ENCODE measurements at places on chromosomes 16 and 17.
A peak's percentile ranks its signal among the peaks of the same experiment; 100 is the strongest.

- no peak for DNase-seq
These were observed 18.4 kb downstream of the NPIPA1 start for GRCh38 chr16:14955546-14956231.

- no peak for DNase-seq
These were observed 3.6 kb downstream of the TMEM220 start for GRCh38 chr17:10726196-10726595.

DNA sequence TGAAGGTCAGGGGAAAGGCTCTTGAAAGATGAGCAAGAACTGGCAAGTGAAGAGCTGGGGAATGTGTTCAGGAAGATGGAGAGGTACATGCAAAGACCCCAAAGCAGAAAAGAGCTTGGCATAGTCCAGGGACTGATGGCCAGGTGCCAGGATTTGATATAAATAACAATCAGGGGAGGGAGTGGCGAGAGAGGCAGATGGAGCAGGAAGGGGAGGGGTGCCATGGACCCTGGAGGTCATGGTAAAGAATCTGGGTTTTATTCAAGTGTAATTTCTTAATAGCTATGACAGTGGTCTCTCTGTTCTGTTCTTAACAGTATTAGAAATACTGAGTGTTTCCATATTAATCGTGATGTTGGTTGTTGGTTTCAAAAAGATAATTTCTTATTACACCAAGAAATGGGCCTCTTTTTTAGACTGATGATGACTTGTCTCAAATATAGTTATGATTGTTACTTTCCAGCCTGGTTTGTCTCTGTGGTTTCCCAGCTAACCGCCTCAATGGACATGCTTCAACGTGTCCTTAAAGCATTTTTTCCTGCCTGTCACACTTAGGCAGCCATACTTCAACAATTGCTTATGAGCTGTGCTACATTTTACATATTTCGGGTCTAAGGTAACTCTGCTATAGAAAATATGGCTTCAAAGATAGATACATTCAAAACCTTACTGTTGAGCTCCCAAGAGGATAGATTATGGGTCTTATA, 49.4 kb downstream of the MYH10 start:
- no peak for DNase-seq

- DNase-seq = peak; percentile 1
These were observed 41.8 kb upstream of the CDH8 start for GRCh38 chr16:62077998-62078397.

DNA sequence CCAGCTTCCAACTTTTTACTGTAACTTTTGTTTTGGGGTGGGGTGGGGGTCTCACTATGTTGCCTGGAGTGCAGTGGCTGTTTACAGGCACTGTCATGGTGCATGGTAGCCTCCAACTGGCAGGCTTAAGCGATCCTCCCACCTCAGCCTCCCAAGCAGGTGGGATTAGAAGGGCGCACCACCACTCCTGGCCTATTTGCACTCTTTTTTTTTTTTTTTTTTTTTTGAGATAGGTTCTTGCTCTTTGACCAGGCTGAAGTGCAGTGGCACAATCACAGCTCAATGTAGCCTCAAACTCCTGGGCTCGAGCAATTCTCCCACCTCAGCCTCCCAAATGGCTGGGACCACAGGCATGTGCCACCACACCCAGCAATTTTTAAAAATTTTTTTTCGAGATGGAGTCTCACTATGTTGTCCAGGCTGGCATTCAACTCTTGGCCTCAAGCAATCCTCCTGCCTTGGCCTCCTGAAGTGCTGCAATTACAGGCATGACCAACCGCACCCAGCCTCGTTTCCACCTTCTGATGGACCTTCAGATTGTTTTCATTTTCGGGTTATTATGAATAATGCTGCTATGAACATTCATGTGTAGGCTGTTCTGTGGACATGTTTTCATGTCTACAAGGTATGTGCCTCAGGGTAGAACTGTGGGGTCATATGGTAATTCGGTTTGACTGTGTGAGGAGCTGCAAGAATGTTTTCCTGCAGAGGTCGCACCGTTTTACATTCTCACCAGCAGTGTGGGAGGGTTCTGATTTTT, 10.9 kb downstream of the TRAP1 start:
- no peak for DNase-seq

GRCh38 chr17:51322390-51323029, 62.2 kb downstream of the UTP18 start:
- peak; percentile 14 for DNase-seq

- peak; percentile 16 for DNase-seq
These were observed 40.1 kb upstream of the RBBP6 start for GRCh38 chr16:24499193-24499814.

DNA sequence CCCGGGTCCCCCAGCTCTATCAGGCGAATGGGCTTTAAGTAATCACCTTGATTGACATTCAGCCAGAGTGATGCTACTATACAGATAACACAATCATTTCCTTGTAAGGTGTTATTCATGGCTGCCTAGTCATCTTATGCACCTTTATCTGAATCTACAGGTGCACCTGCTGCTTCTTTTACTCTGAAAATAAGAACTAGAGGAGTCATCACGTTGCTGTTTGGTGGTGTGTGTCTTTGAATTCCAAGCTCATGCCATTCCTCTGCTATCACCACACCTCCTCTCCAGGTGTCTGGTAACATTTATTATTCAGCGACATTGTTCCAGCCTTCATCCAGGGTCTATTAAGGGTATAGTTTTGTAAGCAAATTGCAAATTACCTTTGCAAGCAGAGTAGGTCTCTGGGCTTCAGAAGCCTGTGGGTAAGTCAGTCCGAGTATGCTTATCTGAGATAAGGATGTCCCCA, 51.9 kb downstream of the NOS2 start:
- DNase-seq = no peak

- DNase-seq = no peak
These were observed 314.6 kb upstream of the MAF start for GRCh38 chr16:79914961-79915720.

DNA sequence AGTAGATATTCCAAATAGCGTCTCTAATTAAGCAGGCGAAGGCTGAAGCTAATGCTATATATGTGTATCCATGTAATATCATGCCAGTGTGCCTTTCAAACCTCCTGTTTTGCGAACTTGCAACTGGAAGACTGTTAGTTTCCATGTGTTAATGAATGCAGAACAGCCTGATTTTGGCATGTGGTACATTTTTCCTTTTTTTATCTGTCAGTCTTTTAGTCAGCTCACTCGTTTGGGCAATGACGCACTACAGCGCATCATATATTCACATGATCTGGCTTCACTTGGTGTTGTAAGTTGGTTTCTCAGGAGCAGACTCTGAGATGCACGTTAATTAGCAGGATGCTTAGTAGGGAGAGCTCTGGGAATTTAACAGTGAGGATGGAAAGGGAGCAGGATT, 210.4 kb upstream of the CA10 start:
- DNase-seq = no peak

DNA sequence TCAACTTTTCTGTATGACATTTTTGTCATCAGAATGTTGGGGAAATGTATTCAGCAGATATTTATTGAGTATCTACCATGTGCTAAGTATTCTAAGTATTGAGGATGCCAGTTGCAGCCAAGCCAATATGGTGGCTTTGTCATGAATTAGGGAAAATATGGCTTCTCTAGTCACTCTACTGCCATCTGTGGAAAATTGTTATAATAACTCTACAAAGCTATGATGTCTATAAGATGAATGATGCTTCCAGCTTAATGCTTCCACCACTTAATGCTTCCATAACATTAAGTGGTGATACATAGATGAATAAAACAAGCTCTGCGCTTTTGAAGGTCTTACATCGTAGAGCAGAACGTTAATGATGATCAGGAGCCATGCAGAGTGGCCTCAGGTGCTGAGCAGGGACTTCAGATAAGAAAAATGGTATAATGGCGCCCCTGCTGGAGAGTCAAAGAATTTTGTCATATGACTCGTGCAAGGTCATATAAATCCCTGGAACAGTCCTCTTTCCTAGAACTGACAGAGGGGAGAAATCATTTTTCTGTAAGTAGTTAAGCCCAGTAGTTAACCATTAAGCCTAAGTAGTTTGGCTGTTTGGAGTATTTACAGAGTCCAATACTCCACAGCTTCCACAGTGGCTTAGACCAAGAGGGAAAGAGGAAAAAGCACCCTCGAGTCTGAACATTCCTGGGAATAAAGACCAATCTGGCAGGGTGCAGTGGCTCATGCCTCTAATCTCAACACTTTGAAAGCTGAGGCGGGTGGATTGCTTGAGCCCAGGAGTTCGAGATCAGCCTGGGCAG, 2.7 kb upstream of the TMIGD1 start:
- DNase-seq = peak; percentile 24

- DNase-seq = no peak
These were observed 134.5 kb upstream of the FOXF1 start for GRCh38 chr16:86375851-86376250.

GRCh38 chr16:12449795-12450194, 353.9 kb downstream of the CPPED1 start:
- DNase-seq = no peak

GRCh38 chr16:48365025-48365600, 20.1 kb downstream of the SIAH1 start:
- no peak for DNase-seq

- DNase-seq = peak; percentile 57
These were observed 109.6 kb upstream of the GOT2 start for GRCh38 chr16:58843675-58844074.

DNA sequence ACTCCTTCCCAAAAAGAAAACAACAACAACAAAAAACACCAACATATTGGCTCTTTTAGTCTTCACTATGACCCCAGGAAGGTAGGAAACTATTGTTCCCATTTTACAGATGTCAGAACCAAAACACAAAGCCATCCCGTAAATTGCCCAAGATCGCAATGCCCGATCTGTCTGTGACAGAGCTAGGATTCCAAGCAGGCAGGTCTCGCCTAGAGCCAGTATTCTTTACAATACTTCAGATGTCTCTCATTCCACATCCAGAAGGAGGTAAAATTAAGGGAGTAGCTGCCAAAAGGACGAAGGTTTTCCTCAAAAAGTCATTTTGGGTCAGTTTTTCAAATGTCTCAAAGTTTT, 21.7 kb downstream of the GRB2 start:
- no peak for DNase-seq

GRCh38 chr16:68834550-68834949, 8.8 kb upstream of the TANGO6 start:
- no peak for DNase-seq

- peak; percentile 89 for DNase-seq
These were observed 6.7 kb downstream of the HS3ST3B1 start for GRCh38 chr17:14307560-14308024.

DNA sequence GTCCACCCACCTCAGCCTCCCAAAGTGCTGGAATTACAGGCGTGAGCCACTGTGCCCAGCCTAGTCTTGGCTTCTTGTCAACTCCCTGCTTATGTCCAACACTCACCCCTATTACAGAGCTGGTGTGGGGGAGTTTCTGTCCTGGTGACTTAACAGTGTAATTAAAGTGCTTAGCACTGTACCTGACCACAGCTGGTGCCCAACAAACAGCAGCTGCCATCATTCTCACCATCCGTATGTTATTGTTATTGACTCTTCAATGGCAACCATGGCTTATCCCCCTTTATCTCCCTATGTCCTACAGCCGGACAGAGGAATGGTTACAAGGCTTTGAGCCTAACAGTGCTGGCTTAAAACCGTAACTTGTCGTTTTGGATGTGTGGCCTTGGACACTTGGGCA, 17.0 kb upstream of the BRCA1 start:
- no peak for DNase-seq

DNA sequence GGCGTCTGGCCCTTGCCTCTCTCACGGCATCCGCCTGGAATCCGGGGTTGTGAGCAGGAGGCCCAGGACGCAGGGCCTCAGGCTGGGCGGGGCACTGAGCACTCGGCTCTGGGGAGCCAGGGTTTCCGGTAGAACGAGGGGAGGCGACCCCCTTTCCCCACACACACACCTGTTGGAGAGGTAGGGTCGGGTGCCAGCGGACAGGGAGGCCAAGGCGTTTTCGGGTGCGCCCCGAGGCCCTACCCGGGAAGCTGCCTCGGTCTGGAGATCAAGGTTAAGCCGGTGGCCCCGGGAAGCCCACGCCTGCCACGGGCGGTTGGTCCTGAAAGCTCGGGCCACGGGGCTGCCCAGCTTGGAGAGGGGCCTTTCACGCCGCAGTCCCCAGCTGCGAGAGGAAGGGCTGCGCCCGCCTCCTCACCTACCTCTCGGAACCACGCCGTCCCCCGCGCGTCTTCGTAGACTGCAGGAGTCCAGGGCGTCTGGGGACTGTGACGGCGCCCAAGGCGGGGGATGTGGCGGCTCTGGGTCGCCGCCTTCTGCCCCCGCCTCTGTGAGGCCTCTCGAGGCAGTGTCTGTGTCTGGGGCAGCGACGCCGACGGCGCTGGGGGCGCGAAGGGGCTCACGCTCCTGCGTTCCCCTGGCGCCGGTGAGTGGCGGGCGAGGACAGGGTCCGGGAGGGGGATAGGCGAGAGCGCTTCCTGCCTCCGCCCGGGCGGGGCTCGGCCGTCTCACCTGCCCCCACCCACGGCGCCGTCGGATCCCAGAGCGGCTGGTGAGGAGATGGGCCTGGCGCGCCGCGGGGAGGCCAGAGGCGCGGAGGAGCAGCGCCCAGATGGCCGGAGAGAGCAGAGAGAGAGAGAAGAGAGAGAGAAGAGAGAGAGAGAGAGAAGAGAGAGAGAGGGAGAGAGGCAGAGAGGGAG, 20.3 kb upstream of the HOXB9 start:
- peak; percentile 49 for DNase-seq

- DNase-seq = no peak
These were observed 22.6 kb downstream of the MXRA7 start for GRCh38 chr17:76688165-76688622.

- DNase-seq = peak; percentile 71
These were observed 20.6 kb downstream of the MAP2K4 start for GRCh38 chr17:12041312-12041711.

DNA sequence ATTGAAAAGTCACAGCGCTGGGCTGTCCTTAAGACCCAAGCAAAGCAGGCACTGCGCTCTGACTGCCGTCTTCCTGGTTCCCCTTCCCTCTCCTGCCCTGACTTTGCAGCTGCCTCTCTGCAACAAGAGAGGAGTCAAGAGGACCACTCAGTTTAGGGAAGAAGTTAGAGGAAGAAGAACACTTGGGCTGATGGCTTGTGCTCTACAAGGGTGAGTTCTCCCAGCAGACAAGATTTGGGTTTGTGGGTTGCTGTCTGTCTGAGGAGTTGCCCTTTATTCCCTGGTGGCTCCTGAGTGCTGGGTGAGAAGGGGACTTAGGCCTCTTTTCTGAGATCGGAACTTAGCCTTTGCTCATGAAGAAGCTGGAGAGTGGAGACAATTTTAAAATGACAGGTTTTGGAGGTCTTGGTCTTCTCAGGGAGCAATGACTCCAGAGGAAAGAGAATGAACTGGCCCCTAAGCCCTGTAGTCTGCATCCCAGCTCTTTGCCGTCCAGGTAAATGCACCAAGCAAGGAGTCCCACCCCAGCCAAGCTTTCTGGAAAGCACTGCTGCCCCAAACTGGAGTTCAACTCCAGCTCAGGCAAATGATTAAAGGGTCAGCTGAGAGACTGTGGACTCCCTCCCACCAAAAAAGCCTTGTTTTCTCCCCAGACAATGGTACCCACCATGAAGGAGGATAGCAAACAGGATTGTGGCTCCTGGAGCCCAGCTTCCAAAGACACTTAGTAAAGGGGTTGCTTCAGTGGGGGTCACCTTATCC, 2.7 kb upstream of the HOXB9 start:
- no peak for DNase-seq

DNA sequence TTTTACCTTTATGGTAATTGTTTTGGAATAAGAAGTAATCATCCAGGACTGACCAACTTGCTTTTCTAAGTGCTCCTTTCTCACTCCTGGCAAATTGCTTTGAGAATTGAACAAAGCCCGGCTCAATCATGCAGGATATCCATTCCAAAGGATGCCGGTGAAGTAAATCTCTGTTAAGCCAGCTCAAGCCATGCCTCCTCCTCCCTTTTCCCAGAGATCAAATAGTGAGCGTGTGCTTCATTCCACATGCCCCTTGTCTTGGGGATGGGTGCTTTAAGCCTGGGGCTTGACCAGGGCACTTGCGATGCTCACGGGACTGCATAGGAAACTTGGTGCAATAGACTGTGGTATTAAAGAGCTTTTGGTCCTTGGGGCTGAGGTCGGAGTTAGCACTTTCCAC, 90.7 kb downstream of the UTP18 start:
- no peak for DNase-seq

All from AG10803 (cell line).